ENCODE measurements at places on chromosomes 3 and 15.

DNA sequence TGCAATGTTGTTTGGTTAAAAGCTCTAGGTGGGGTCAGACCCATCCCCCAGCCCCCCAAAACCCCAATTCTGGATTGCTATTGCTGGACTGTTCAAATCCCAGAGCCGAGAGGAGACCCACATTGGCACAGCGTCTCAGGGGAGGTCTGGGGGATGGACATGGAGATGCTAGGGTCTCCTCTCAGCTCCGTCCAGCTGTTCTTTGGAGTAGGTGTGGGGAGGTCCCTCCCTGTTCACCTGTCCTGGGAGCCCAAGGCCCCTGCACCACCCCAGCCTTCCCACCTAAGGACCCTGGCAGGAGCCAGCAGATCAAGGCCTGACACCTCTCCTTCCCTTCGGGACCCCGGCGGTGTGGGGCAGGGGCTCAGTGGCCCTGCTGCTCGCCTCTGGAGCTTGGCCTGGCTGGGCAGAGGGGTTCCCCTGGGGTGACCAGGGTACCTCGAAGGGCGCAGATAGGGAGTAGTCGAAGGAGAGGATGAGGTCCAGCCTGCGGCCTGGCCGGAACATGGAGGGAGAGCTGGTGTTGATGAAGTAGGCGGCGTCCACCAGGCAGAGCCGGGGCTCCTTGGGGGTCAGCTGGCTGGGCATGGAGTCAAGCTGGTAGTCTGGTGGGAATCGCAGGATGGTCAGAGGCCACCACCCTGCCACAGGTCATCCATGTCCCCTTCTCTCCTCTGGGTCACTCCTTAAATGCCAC lies 23.9 kb downstream of the PLA2G4D start:
- no peak for DNase-seq

DNA sequence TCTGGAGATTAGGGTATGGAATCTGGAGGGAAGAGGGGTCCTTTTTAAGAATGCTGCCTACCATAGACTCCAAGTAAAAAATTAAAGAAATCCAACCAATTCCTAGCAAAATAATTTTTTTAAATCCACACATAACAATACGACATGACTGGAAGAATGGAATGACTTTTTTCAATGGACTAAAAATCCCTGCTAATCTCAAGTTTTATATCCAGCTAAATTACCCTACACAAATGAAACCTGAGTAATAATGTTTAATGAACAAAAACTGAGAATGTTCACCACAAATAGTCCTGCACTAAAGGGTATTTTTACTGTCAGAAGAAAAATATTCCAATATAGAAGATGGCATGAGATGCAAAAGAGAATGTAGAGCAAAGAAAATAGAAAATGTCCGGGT lies 220.3 kb upstream of the AGTR1 start:
- DNase-seq, result no peak

DNA sequence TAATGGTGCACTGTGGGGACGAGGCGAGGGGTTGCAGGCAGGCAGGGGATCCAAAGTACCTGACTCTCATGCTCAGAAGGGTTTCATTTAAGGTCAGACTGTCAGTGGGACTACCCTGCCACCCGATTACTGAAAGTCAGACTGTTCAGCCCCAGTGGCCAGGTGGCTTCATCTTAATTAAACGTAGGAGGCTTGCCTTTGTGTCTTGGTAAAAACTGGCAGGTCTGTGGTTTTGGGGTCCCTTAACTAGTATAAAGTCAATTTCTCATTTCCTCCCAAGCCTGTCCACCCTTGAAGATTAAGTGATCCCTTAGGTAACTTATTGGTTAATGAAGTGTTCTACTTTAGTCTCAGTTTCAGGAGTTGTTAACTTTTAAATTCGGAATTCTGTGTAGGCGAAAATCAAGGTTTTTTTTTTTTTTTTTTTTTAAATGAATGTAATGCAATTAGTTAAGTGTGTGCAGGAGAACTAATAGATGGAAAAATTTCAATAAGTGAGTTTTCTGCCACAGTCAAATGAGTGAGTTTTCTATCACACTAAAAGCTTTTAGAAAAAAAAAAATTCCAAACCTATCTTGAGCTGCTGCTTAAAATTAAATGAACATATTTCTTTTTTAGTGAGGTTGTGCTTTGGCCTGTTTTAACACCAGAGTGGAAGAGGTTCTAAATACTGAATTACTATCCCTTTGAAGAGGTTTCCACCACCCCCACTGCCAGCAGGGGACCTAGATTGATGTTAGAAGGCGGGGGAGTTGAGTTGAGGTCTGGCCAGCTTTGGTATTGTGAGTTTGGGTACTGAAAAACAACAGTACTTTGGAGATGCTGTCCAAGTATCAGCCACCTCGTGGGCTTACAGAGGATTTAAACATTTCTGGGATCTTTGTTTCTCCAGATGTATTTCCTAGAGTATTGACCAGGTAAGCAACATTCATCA lies 15.2 kb downstream of the ITPR1 start:
- DNase-seq, result peak; percentile 35

DNA sequence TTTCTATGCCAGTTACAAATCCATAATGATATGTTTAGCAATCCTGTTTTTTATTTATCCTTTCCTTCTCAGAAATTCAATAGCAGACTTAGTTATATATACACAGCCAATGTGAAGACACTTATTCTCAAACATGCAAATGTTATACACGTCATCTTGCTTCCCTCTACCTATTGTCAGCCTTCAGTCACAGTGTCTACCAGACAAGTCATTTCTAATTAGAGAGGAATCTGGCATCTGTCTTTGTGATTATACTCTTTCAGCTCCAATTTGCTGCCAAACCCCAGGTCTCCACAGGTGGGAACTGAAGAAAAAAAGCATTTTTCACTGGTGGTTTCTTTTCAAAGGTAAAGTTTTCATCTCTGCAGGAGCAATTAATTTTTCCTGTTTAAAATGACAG lies 793.1 kb downstream of the AGBL1 start:
- DNase-seq, result no peak

GRCh38 chr3:11238880-11239279 lies 33.3 kb upstream of the ATG7 start:
- DNase-seq, result no peak

- DNase-seq, result no peak
Measured at GRCh38 chr3:177056927-177057326, 140.4 kb downstream of the TBL1XR1 start.

GRCh38 chr3:120177707-120178306 lies 83.6 kb upstream of the GSK3B start:
- peak; percentile 42 for DNase-seq

DNA sequence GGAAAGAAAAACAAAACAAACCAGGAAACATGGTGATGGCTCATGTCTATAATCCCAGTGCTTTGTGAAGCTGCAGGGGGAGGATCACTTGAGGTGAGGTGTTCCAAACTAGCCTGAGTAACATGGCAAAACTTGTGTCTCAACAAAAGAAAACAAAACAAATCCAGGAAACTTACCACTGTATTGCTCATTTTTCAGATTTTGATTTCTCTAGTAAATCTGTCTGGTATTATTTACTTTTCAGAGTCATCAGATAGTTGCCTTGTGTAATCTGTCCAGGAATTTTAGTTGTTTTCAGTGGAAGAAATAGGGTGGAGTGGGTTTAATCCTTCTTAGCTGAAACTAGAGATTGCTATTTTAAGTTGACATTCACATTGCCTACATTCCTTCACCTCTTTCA lies 91.8 kb upstream of the ALCAM start:
- no peak for DNase-seq

DNA sequence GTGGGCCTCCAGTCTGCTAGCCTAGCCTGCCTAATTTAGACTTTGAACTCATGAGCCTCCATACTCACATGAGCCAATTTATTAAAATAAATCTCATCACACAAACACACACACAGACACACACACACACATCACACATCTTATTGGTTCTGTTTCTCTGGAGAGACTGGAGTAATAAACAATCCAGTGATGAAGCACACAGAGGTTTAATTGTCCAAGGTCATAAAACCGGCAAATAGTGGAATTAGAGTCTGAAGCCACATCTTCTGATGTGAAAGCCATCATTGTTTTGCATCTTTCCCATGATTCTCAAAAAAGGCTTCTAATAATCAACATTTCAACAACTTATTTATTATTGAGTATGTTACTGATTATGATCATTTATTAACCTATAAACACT lies 249.4 kb upstream of the KCNH8 start:
- no peak for DNase-seq

- DNase-seq, result peak; percentile 75
Measured at GRCh38 chr15:28921919-28922706, 36.3 kb downstream of the APBA2 start.

DNA sequence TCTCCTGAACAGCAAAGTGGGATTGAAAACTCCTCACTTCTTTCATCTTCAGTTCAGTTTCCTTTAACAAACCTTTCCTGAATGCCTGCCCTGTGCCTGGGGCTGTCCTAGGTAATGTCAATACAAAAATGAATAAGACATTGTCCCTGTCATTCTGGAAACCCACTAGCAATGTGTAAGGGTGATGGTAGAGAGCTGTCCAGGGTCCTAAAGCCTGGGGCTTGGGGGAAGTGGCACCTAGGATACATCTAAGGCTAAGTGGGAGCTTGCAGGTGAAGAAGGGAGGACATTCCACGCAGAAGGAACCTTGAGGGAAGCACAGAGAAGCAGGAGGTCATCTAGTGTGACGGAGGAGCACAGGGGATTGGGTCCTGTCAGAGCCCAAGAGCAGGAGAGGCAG lies 212.7 kb upstream of the PPP2R3A start:
- peak; percentile 51 for DNase-seq

DNA sequence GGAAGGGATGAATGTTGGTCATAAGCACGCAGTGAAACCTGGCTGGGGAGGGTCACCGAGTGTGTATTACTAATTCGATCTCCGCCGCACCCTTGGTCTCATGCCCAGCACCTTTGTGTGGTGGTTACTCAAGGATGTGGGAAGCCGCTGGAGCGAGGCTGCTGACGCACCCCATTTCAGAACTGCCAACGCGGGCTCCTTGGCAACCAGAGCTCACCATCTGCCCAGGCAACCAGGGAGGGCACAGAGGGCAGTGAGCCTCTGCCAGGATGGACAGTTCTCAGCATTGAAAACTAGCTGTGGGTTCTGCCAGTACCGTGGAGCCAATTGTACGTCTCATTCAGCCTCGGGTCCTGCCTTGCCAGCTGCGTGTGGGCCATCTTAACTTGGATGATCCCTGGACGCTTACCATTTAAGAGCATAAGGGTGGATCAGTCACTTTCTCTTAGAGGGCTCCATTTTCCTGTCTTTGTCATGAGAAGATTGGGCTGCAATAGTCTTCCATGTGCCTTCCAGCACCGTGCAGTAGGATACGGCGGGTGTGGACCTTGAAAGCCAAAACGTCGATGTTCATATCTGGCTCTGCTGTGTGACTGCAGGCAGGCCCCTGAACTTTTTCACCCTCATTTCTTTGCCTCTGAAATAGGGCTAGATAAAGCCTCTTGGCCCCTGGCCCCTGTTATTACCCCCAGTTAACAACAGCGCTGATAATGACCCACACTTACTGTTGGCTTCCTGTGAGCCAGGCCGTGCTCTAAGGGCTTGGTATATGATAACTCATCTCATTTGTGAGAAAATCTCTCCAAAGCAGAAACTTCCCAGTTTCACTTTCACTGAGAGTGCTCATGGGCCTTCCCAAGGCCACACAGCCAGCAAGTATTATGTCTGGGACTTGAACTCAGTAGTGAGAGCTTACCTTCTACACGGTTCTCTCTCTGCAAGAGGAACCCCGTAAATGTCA lies 238.8 kb downstream of the OPA1 start:
- peak; percentile 67 for DNase-seq

DNA sequence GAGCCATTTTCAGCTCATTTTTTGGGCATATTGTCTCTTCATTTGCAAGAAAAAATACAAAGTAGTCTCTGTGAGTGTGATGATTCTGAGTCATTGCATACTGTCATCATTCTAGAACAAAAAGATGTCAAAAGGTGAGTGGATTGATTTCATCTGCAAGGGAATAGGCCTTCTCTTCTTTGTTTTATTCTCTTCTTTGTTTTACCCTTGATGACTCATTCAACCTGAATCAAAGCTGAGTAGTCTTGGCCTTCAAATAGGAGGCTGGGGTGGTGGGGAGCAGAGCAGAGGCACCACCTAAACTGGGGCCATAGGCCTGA lies 25.4 kb downstream of the CYP19A1 start:
- DNase-seq, result no peak

DNA sequence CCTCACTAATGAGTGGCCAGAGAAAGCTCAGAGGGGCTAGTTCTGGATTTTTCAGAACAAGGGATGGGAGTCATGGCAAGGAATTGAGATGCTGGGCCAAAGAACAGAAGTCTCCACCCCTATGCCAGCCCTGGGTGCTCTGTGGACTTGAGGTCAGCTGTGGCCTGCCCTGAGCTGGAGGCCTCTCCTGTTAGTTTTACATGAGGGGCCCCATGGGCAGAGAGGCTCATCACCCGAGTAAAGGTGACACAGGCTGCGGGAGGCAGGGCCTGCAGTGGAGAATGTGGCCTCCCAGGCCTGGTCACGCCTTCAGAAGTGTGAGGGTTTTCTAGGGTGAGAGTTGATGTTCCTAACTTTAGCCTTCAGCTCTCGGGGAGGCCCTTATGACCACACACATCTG lies 44.9 kb downstream of the ABHD5 start:
- DNase-seq, result no peak

DNA sequence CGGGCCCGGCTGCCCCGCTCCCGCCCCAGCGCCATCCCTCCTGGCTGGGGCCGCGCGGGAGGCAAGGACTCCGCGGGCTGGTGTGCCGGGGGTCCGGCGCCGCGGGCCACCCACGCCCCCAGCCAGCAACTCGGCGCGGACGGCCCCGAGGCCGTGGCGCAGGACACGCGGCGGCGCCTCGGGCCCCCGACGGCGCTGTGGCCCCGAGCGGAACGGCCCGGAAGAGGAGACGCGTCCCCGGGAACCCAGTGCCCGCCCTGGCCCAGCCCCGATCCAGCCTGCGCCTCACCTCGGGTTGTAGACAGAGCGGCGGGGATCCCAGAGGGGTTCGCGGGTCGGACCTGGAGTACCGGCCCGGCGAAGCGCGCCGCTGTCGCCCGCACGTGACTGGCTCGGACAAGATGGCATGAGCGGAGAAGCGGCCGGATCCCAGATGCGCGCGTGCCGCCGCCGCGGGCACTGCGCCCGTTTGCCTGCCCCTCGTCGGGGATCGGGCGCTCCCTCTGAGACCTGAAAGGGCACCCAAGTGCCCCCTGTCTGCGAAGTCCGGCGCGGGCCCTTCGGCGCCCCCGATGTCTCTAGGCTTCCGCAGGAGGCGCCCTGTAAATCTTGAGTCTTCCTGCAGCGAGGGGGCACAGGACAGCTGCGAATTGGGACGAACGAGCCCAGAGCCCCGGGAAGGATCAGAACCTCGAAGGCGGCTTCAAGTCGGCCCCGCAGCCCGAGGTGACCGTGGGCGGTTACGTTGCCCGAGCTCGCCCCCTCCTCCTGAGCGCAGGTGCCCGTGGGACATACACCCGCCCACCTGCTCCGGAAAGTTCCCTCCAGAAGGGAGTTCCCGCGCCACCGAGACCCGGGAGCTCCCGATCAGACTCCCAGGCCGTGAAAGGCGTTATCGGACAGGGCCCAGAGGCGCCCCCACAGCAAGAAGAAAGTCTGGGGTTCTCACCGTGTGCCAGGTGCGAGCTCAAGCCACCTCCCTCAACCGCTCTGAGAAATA lies 598 bp upstream of the SFMBT1 start:
- peak; percentile 77 for DNase-seq
